ENCODE measurements at places on chromosomes 3 and 15. TPM values are rescaled to one million over a fixed set of nuclear protein-coding genes. Genes with fewer than 3 reads are reported as not detected.

DNA sequence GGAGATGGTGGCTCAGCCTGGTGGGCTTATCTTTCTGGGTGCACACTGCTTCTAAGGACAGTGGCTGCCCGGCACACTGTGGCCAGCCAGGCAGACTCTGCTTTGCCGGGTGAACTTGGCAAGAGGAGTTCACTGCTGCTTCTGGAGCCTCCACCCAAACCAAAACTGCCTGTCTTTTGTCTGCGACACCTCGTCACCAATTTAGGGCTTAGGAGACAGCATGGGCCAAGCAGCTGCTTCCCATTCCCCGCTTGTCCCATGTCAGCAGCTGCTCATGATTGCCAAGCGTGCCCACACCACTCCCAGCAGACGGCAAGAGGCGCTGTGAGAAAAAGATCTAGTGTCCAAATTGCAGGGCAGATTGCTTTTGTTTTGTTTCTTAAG lies 57.3 kb downstream of the LSM3 start:
- H3K27ac ChIP-seq = no peak overlapping the region
- H3K4me1 ChIP-seq = peaks cover 15% of the 10 kb centered on the region
- no peaks in the 10 kb centered on the region for H3K36me3 ChIP-seq
- H3K4me3 ChIP-seq = no peak overlapping the region

GPR15 gene
- not detected for total RNA-seq

ZNF148 gene
- total RNA-seq = 37.2 TPM

FSTL1 gene
- total RNA-seq = 56.4 TPM

GOLGA8K gene
- not detected for total RNA-seq

RBP2 gene
- total RNA-seq = not detected

DNA sequence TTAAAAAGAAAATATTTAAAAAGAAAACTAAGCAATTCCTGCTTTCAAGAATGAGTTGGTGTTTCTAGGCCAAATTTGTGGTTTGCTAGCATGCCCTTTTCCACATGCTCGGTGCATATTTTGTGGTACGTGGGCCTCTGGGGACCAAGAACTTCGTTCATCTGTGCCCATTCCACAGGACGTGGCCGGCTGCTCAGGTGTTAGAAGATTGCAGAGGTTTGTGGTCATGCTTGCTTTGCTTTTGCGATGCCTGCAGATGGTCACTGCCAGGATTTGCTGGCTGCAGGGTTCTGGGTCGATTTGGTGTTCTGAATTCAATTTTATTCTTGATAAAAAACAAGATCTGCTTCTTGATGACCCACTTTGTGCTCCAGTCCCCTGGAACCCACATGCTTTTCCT lies 7.5 kb downstream of the PSTPIP1 start:
- H3K36me3 ChIP-seq = no peaks in the 10 kb centered on the region
- no peak overlapping the region for H3K27ac ChIP-seq
- no peaks in the 10 kb centered on the region for H3K4me1 ChIP-seq
- H3K27me3 ChIP-seq = peaks cover 11% of the 10 kb centered on the region
- H3K4me3 ChIP-seq = no peak overlapping the region

SI gene
- total RNA-seq = not detected

PP2D1 gene
- total RNA-seq = not detected

DNA sequence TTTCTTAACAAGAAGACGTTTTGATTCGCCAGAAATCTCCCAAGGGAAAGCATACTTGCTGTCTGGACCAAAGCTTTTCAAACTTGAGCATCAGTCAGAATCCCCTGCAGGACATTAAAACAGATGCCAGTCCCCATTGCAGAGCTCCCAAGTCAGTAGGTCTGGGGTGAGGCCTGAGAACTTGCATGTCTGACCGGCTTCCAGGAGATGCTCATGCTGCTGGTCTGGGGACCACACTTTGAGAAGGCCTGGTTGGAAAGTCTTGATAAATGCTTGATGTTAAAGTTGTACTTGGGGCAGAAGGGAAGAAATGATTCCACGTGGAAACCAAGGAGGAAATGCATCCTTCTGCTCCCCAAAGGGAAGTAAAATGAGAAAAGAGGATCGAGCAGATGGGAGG lies 24.3 kb upstream of the CAV3 start:
- no peaks in the 10 kb centered on the region for H3K27me3 ChIP-seq
- no peaks in the 10 kb centered on the region for H3K36me3 ChIP-seq
- no peak overlapping the region for H3K27ac ChIP-seq
- H3K4me1 ChIP-seq = peaks cover 16% of the 10 kb centered on the region
- no peak for DNase-seq
- no peak overlapping the region for H3K4me3 ChIP-seq

SLC12A1 gene
- not detected for total RNA-seq

GRCh38 chr3:151476344-151477018 lies 15.6 kb upstream of the IGSF10 start:
- H3K36me3 ChIP-seq = no peaks in the 10 kb centered on the region
- no peaks in the 10 kb centered on the region for H3K4me1 ChIP-seq
- DNase-seq = no peak
- no peak overlapping the region for H3K27ac ChIP-seq
- no peaks in the 10 kb centered on the region for H3K27me3 ChIP-seq

DNA sequence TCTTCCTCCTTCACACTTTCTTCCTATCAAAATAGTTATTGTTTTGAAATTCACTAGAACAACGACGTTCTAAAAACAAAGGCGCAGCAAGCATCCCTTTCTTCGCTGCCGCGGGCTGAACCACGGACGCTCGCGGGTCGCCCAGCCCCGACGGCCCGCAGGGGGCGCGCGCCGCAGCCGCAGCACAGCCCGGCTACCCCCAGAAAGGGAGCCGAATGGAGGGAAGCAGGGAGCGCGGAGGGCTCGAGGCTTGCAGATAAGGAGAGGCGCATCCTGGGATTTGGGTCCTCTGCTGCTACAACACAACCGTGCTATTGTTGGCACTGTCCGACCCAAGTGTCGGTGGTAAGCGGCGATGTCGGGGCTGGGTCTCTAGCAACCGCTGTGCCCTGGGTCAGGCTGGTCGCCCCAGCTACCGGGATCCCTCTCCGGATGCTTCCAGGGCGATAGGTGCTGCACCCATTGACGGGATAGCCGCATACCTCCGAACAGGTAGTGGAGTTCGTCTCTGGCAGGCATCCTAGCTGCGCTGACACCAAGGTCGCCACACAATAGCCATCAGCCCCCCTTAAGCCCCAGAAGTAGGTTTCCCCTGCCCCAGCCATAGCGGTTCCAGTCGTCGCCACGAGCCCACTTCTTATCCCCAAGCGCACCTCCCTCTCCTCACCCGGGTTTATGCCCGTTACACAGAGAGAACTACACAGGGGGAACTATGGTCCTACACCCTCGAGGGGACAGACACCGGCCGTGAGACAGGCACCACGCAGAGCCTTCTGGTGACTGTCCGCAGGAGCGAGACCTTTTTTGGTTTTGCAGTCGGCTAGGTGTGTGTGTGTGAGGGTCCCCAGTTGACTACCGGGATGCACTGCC lies 6.0 kb downstream of the ONECUT1 start:
- H3K27ac ChIP-seq = no peak overlapping the region
- no peaks in the 10 kb centered on the region for H3K4me1 ChIP-seq
- H3K4me3 ChIP-seq = no peak overlapping the region

DNA sequence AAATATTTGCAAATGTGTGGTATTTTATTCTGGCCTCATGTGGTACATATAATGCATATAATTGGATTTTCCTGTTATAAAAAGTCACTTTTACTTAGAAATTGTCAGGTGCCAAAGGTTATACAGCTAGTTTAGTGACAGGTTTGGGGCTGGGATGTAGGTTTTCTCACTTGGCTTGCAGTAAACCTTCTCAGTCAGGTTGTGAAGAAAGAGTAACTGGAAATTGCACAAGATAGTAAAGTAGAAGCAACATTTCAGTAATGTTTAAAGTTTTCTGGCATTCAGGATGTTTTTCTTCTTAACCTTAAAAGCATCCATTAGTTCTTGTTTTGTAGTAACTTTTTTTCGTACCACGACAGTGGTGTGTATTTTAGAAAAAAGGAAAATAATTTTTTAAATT lies 53.9 kb downstream of the MEF2A start:
- peaks cover 16% of the 10 kb centered on the region for H3K36me3 ChIP-seq
- no peaks in the 10 kb centered on the region for H3K27me3 ChIP-seq
- H3K4me1 ChIP-seq = peaks cover 36% of the 10 kb centered on the region
- peak overlapping the region; percentile 59 for H3K27ac ChIP-seq
- peak; percentile 33 for DNase-seq
- H3K4me3 ChIP-seq = no peak overlapping the region

SLC15A2 gene
- 0.79 TPM for total RNA-seq

DNA sequence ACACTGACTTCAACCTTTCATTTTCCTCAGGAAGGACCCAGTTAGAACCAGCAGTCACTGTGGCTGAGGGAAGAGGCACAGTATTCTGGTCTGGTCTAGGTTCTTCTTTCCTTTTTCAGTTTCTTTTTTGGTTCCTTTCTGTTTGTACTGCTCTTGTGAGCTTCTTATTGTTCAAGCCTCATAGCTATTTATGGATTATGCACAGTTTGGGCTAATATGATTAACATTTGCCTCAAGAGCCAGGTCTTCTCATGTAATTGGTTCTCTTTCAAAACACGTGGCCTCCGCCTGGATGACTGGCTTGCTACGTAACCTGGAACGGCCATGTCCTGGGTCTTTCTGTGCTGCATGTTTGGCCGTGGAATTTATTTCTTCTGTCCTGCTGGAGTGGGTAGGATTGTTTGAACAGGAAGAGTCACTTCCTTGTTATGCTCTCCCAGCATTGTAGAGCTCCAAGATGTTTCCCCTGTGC lies 43.3 kb downstream of the RBMS3 start:
- H3K27ac ChIP-seq = peak overlapping the region; percentile 86
- H3K4me3 ChIP-seq = peak overlapping the region; percentile 32
- peak; percentile 27 for DNase-seq
- H3K27me3 ChIP-seq = no peaks in the 10 kb centered on the region
- peaks cover 12% of the 10 kb centered on the region for H3K36me3 ChIP-seq
- peaks cover 24% of the 10 kb centered on the region for H3K4me1 ChIP-seq

DNA sequence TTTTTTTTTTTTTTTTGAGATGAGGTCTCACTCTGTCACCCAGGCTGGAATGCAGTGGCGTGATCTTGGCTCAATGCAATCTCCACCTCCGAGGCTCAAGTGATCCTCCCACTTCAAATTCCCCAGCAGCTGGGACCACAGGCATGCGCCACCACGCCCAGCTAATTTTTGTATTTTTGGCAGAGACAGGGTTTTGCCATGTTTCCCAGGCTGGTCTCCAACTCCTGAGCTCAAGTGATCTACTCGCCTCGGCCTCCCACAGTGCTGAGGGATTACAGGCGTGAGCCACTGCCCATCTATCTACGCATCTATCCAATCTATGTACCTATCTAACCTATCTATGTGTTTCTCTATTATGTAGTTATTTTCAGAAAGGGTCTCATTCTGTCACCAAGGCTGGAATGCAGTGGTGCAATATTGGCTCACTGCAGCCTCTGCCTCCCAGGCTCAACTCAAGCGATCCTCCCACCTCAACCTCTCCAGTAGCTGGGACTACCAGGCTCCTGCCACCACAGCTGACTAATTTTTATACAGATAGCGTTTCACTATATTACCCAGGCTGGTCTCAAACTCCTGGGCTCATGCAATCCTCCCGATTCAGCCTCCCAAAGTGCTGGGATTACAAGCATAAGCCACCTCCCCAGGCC lies 20.2 kb upstream of the GPX1 start:
- peak overlapping the region; percentile 70 for H3K27ac ChIP-seq
- H3K4me3 ChIP-seq = peak overlapping the region; percentile 9
- H3K36me3 ChIP-seq = peaks cover 28% of the 10 kb centered on the region
- no peaks in the 10 kb centered on the region for H3K27me3 ChIP-seq

GRCh38 chr3:128214056-128214455 lies 60.8 kb downstream of the EEFSEC start:
- H3K36me3 ChIP-seq = peaks cover 8% of the 10 kb centered on the region
- H3K27me3 ChIP-seq = no peaks in the 10 kb centered on the region
- no peak overlapping the region for H3K27ac ChIP-seq
- no peak overlapping the region for H3K4me3 ChIP-seq
- no peak for DNase-seq

DNA sequence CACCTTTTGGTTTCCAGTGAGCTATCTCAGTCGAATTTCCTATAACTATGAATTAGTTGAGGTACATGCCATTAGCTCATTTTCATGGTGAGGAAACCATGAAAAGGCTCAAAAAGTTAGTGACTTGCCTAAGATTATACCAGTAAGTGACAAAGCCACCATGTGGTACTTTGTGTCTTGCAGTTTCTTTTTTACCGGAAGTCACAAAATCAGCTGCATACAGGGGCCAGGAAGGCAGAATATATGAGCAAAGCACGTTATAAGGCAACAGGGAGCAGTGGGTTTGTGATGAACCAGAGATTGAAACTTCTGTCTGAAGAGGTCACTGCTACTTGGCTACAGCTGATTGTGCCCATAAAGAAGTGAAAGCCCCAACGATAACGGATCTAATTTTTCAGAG lies 50.3 kb downstream of the CMTM8 start:
- no peak overlapping the region for H3K27ac ChIP-seq
- H3K4me1 ChIP-seq = no peaks in the 10 kb centered on the region
- DNase-seq = no peak
- H3K27me3 ChIP-seq = no peaks in the 10 kb centered on the region

DNA sequence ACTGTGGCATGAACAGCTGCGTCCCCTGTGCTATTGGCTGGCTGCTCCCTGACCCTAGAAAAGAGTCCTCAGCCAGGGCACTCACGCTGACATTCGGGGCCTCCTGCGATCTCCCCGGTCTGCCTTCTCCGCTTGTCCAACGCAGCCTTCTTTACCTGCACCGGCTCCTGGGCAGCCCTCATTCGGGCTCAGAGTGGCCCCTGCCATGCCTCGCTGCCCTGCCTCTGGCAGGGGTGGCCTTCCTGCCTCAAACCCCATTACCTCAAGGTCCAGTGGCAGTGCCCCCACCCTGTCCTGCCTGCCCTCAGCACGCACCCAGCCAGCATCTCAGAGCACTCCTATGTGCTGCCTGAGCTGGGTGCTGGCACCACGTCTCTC lies 86.5 kb downstream of the TBC1D2B start:
- no peaks in the 10 kb centered on the region for H3K27me3 ChIP-seq
- H3K27ac ChIP-seq = no peak overlapping the region
- DNase-seq = no peak
- H3K4me1 ChIP-seq = peaks cover 31% of the 10 kb centered on the region
- peaks cover 42% of the 10 kb centered on the region for H3K36me3 ChIP-seq
- no peak overlapping the region for H3K4me3 ChIP-seq

GRCh38 chr3:58004973-58005372 lies 3.2 kb upstream of the FLNB start:
- H3K27ac ChIP-seq = peak overlapping the region; percentile 91
- no peaks in the 10 kb centered on the region for H3K27me3 ChIP-seq
- peaks cover 27% of the 10 kb centered on the region for H3K4me1 ChIP-seq
- H3K36me3 ChIP-seq = peaks cover 12% of the 10 kb centered on the region
- DNase-seq = peak; percentile 83
- no peak overlapping the region for H3K4me3 ChIP-seq
